Mesothelial cell of epicardium (in vitro differentiated cells): ENCODE measurements at places on chromosomes 6 and 20. TPM values are rescaled to one million over a fixed set of nuclear protein-coding genes. Genes with fewer than 3 reads are reported as not detected.

- no peak for DNase-seq
Observed at GRCh38 chr6:138289739-138290138, 71.4 kb upstream of the PBOV1 start.

DNA sequence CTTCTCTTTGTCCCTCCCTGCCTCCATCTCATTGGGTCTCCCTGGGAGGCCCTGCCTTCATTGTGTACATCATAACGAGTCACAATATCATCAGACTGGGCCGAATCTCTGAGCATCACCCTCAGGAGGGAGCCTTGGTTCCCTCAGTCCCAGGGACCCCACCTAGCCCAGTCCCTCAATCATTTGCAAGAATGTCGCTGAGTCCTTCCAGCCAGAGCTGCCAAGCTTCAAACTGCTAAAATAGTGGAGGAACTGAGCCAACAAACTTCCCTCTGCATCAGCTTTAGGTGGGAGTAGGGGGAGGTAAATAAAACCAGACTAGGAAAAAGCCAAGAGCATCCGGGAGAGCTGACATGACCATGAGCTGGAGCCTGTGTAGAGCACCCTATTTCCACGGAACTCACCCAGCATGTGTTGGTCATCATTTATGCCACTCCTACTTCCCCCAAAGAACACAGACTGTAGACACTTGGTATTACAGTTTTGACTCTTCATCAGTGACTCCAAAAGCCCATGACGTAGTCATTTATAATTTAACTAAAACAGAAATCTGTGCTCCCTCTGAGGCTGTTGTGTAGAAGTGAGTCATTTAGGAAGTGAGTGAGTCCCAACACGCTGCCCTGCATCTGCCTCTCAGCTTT is 28.8 kb upstream of the IL17A start:
- no peak for DNase-seq

CSNK2B gene
- 155 to 157 TPM (median 157 TPM) in 3 replicates for total RNA-seq

- DNase-seq = no peak
Observed at GRCh38 chr6:2434912-2435311, 189.5 kb upstream of the GMDS start.

RAET1L gene
- total RNA-seq = not detected in 3 replicates

DNA sequence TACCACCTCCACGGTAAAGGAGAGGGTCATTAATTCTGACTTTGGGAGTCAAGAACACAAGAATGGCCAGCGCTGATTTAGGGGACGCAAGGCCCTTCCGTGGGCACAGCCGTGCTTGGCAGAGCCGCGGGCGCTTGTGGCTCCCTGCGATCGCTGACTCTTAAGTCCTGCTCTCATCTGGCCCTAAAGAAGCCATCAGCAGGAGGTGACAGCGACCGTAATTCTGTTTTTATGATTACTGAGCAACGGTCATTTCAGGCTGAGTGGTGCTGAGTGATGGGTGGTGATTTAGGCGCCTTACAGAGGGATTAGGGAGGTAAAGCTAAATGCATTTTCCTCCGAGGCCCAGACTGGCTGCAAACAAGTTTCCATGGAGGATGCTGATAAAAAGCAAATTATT is 364.6 kb upstream of the SULF2 start:
- DNase-seq = no peak

GTSF1L gene
- total RNA-seq = not detected in 3 replicates

GRCh38 chr20:63345328-63346100 is 15.6 kb downstream of the CHRNA4 start:
- DNase-seq = no peak

GRCh38 chr6:10383331-10384090 is 31.4 kb downstream of the TFAP2A start:
- DNase-seq = no peak

DNA sequence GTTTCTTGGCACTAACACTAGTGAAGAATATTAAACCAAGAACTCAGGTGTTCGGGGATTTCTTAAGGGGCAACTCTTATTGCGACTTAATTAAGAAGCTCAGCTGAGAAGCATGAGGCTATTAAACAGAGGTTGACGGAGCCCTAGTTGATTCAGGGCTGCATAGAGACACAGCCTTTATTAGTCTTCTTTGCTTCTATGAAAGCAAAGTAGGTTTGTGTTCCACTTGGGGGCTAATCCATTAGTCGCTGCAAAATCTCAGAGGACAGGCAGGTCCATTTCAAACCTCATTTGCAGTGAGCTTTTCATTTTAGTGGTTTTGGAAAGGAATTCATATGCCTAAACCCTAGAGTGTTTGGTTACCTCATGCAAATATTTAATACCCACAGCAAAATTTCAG is 506.6 kb upstream of the SULF2 start:
- no peak for DNase-seq

- no peak for DNase-seq
Observed at GRCh38 chr20:59246691-59247400, 53.6 kb upstream of the EDN3 start.

DNA sequence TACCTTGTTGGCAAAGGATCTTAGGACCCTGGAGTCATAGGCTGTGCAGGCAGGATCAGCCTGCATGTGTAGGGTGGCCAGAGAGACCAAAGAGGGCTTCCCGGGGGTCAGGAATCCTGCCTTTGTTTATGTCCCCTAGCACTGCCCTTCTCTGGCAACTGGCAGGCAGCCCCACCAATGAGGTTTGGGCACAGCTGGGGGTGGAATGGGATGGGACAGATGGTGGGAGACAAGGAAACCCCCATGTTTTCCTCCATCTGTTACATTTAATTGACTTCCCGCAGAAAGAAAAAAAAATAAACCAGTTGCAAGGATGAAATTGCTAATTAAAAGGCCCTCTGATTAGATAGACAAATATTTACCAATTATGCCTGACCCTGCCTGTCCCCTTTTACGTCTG is 27.6 kb downstream of the CD40 start:
- DNase-seq = no peak

DNA sequence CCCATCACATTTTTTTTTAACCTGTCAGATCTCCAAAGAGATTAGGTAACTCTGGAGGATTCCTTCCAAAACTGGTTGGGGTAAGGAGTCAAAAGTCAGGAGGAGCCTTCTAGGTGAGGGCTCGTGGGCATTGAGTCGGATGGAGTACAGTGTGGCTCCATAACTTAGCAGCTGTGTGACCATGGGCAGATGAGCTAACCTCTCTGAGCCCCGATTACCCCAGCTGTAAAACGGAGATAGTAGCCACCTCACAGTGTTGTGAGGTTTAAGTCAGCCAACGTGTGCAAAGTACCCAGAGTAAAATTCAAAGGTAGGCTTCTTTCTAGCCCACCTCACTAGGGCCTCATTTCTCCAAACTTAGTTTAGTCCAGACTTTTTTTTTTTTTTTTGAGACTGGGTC is 151.5 kb downstream of the CD24 start:
- no peak for DNase-seq

- DNase-seq = peak; percentile 80
Observed at GRCh38 chr20:45987108-45987780, 15.2 kb upstream of the ZNF335 start.

OR12D3 gene
- not detected in 3 replicates for total RNA-seq

- DNase-seq = no peak
Observed at GRCh38 chr6:24076011-24076410, 50.0 kb upstream of the NRSN1 start.

- DNase-seq = no peak
Observed at GRCh38 chr6:110878751-110879522, 4.4 kb downstream of the AMD1 start.

- no peak for DNase-seq
Observed at GRCh38 chr6:54040545-54040944, 70.7 kb upstream of the MLIP start.

- DNase-seq = peak; percentile 75
Observed at GRCh38 chr6:30554962-30555815, 1.1 kb downstream of the GNL1 start.

GRCh38 chr6:119728935-119729334 is 379.4 kb upstream of the MAN1A1 start:
- no peak for DNase-seq

TOX2 gene
- 0.64 to 0.94 TPM (median 0.70 TPM) in 3 replicates for total RNA-seq

- DNase-seq = no peak
Observed at GRCh38 chr6:3137057-3137777, 18.7 kb downstream of the BPHL start.

GRCh38 chr20:41505184-41505583 is 113.0 kb downstream of the CHD6 start:
- no peak for DNase-seq

- DNase-seq = no peak
Observed at GRCh38 chr20:32798046-32798981, 21.4 kb upstream of the MAPRE1 start.

- DNase-seq = no peak
Observed at GRCh38 chr6:34447910-34448309, 18.0 kb upstream of the PACSIN1 start.

C6orf15 gene
- not detected in 3 replicates for total RNA-seq

EFCAB8 gene
- total RNA-seq = 0.11 to 0.51 TPM (median 0.47 TPM) in 3 replicates

- no peak for DNase-seq
Observed at GRCh38 chr20:46962452-46963195, 68.0 kb downstream of the EYA2 start.

GNRH2 gene
- total RNA-seq = 1.6 to 2.1 TPM (median 1.9 TPM) in 3 replicates

DNA sequence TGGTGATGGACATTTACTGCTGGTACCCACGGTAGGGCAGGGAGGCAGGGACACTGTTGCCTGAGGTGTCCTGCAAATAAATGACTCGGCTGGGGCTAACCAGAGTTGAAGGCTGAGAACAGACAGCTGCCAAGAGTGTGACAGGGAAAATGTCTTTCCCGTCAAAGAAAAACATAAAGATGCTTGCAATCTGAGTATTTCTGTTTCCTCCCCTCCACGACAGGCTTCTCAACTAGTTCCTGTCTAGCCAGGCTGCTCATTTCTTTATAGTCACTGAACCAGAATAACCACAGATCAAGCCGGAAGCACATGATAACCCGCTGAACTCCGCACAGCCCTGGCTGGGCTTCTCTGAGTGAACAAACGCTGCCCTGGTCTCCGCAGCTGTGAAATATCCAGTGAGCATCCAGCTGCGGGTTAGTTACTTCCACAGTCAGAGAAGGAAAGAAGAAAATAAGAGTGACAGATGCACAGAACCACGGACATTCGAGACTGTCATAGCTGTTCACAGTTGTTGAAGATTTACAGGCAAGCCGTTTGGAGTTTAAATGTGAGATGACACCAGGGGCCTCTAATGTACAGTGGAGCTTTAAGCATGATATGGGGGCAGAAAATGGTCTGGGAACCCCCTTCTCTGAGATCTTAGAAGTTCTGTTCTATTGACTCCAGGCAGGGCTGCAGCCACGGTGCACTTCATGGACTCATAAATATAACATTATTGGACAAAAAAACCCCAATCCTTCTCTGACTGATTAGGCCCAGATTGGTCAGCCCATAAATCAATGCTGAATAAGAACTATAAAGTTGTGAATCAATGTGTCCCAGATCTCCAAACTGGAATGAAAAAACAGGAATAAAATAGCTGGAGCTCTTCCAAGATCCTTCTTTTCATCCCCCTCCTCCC is 299.9 kb upstream of the SUPT3H start:
- no peak for DNase-seq

- DNase-seq = no peak
Observed at GRCh38 chr6:52507557-52508260, 69.2 kb downstream of the TRAM2 start.

SYCP2L gene
- total RNA-seq = 16.6 to 20.1 TPM (median 19.9 TPM) in 3 replicates

DNA sequence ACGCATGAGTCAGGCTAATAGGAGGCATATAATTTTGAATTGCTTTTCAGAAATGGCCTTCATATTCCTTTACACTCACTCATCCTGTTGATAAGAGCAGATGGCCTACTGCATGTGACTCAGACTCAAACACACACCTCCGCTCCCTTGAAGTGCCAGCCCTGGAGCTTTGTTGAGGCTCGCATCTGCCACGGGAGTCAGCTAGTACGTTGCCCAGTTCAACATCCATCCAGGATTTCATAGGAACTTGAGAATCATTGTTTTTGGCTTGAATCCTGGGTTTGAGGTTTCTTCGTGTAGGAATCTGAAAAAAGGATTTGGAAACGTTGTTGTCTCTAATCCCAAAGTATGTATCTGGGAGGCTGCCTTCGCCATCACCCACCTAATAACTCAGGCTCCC is 87.4 kb upstream of the JAG1 start:
- no peak for DNase-seq

- DNase-seq = no peak
Observed at GRCh38 chr20:44696315-44696714, 18.9 kb upstream of the CCN5 start.

- DNase-seq = no peak
Observed at GRCh38 chr20:58675641-58676040, 17.0 kb upstream of the NPEPL1 start.

INSM1 gene
- not detected in 3 replicates for total RNA-seq

DNA sequence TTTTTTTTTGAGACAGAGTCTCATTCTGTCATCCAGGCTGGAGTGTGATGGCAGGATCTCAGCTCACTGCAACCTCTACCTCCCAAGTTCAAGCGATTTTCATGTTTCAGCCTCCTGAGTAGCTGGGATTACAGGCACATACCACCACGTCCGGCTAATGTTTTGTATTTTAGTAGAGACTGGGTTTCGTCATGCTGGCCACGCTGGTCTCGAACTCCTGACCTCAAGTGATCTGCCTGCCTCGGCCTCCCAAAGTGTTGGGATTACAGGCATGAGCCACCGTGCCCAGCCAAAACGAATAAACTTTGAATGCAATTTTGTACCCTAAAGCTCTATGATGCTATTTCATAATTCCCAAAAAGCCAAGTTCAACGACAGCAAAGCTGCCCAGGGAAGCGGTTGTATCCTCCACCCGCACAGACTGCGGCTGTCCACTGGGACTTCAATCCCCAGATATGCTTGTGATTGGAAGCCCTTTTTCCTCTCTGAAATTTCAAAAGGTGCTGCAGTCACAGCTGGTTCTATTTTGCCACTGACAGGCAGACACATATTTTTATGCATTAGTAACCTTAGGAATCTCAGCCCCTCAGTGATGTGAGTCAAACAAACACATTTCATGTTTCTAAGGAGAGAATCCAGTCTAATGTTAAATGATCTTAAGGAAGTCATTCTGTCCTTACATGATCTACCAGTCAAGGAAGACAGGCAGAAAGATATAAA is 8.7 kb upstream of the RAMACL start:
- no peak for DNase-seq

GRCh38 chr20:63497946-63498935 is 642 bp downstream of the EEF1A2 start:
- DNase-seq = no peak

DNA sequence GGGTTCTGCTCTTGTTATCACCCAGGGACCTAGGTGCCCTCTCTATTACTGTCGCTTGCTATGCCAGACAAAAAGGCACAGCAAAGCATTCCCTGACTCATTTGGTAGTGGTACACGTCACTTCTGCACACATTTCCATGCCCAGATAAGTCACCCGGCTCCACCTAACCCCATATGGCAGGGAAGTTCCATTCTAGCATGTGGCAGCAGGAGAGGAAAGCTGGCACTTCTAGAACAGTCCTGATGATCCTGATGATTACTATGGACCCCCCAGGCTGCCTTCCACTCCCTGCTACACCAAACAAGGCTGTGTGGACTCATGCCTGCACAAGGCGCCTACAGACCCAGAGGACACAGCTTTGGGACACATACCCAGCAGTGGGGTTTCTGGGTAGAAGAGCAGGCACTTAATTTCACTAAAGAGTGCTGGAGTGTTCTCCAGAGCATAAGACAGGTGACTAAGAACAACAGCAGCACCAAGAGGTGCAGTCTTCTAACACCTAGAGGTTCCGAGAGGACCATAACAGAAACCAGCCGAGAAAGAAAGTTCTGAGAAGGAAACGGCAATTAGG is 53.5 kb upstream of the NELFCD start:
- DNase-seq = no peak
